ENCODE measurements at places on chromosomes 13 and 19.

DNA sequence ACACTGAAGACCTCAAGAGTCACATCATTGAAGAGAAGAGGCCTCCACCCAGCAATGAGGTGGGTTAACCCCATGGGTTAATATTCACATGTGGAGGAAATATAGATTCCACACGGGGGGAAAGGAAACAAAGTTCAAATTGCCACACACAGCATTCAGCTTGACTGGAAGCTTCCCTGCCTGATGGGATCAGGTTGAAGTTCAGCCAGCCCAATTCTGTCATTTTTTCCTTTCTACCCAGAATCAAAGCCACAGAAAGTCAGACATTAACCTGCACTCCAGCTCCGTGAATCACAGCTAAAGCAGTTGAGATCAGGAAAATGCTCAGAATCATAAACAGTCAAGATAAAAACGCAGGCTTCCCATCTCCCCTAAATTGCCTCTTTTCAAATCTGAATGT lies 208.7 kb upstream of the OBI1 start:
- no peak for DNase-seq

GRCh38 chr13:93674337-93674755 lies 447.7 kb downstream of the GPC6 start:
- DNase-seq, result no peak

GRCh38 chr13:74715718-74716117 lies 581.5 kb upstream of the KLF12 start:
- DNase-seq, result no peak

- no peak for DNase-seq
Observed at GRCh38 chr19:21322528-21322927, 6.7 kb downstream of the ZNF708 start.

- DNase-seq, result no peak
Observed at GRCh38 chr13:48012668-48013067, 11.6 kb upstream of the SUCLA2 start.

DNA sequence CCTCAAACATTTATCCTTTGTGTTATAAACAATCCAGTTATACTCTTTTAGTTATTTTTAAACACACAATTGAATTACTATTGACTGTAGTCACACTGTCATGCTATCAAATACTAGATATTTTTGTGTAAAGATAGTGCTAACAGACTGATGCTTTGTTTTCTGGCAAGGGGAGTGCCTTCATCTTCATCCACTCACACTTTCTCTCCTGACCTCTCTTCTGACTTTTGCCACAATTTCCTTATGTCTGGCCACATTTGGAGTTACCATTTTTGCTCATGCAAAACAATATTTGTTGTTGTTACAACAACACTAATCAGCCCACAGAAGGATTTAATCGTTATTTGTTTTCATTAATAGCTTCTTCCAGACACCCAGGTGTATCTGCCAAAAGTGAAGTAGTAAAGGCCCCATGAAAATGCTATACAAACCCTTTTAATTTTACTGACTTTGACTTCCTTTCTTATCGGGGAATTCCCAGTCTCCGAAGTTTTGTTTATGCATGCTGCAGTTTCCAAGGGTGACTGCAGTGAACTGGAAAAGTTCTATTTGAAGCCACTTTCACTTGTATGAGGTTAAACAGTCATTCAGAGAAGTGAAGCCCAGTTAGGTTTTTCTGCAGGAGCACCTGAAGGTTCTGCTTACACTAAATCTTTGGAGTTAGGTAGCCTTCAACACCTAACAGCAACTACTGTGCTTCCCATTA lies 66.1 kb upstream of the FRY start:
- DNase-seq, result no peak

GRCh38 chr13:109436841-109437240 lies 349.5 kb downstream of the IRS2 start:
- DNase-seq, result no peak

DNA sequence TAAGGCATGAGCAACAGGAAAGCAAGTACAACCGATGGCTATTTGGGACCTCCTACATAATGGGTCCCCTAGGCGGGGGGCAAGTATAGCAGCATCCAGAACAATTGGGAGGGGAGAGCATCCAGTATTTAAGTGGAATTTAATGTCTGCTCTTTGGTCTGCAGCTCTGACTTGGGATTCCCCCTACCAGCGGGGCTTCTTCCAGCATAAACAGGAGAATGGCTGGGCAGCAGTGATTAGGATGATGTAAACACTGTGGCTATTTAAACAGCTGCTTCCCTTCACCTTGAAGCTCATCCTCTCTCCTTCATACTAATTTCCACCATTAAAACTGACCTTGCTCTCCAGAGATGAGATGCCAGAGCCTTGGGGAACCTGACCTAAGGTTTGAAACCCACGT lies 73.9 kb upstream of the OXGR1 start:
- no peak for DNase-seq

- no peak for DNase-seq
Observed at GRCh38 chr13:60484865-60485264, 87.8 kb downstream of the TDRD3 start.

- DNase-seq, result no peak
Observed at GRCh38 chr19:42150364-42150763, 18.1 kb upstream of the POU2F2 start.

- no peak for DNase-seq
Observed at GRCh38 chr13:22175241-22175640, 504.4 kb downstream of the FGF9 start.

GRCh38 chr19:23263870-23264590 lies 13.8 kb upstream of the ZNF724 start:
- DNase-seq, result no peak

DNA sequence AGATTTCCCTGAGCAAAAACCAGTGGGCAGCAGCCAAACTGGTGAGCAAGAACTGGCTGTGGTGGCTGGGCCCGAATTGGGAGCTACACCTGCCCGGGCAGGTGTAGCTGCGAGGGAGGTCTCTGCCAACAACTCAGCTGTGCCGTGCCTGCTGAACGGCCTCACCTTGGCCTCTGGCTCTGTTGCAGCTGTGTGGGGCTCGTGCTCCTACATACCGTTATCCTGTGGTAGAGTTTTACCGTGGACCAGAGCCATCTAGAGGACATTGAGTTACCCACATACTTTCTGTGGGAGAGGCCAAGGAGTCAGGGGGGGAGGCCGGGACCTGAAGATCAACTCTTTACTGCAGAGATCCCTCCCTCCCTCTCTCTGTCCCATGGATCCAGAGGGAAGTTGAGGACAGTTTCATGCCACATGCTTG lies 113.2 kb downstream of the TM9SF2 start:
- DNase-seq, result no peak

GRCh38 chr19:55454787-55455243 lies 6.6 kb downstream of the ISOC2 start:
- DNase-seq, result no peak

- DNase-seq, result no peak
Observed at GRCh38 chr19:17195106-17195505, 20.1 kb upstream of the USE1 start.

GRCh38 chr13:51978796-51979556 lies 32.3 kb downstream of the ATP7B start:
- DNase-seq, result no peak

GRCh38 chr13:65971541-65971940 lies 1258.6 kb downstream of the PCDH9 start:
- no peak for DNase-seq

DNA sequence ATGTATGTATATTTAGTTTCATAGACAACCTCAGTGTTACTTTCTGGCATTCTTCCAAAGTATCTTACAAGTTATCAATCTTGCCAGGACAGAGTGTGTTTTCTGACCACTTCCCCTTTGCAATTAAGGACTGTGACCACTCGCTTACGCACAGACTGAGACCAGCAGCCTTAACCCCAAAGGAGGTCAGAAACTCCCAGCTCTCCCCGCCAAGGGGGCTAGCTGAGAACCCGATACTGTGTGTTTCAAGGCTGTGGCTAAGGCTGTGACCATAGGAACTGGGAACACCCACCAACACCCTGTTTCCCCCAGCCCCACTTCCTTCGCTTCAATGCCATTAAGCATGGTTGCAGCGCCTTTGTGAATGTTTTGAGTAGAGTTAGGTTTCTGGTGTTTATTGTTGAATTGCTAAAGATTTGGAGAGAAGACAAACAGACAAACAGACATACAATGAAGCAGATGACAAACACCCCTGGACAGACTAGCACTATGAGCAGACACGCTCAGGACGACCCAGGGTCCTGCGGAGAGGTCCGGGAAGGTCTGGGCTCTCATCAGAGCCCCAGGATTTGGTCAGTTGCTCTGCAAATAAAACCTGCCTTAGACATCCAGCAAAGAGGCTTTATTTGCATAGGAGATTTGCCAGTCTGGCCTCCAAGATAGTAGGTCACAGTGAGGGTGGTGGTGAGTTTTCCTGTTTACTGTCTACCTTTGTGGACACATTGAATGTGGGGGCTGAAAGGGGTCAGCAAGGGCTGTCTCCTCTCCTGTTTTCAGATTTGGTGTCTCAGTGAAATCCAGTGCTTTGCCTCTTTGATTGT lies 25.0 kb upstream of the TNFSF11 start:
- DNase-seq, result peak; percentile 65

DNA sequence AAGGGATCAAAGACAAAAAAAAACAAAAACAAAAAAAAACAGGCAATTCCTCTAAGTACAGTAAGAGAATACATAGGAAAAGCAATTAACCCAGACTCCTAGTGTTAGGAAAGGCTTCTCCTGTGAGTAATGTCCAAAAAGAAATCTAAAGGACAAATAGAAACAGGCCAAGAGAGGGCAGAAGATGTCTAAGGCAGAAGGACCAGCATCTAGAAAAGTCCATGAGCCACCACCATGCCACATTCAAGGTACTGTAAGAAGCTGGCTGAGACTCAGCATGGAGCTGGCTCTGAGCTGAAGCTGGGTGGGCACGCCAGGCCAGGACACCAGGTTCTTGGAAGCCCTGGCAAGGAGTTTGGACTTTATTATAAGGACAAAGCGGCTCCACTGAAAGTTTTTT lies 118.1 kb upstream of the FRY start:
- no peak for DNase-seq

DNA sequence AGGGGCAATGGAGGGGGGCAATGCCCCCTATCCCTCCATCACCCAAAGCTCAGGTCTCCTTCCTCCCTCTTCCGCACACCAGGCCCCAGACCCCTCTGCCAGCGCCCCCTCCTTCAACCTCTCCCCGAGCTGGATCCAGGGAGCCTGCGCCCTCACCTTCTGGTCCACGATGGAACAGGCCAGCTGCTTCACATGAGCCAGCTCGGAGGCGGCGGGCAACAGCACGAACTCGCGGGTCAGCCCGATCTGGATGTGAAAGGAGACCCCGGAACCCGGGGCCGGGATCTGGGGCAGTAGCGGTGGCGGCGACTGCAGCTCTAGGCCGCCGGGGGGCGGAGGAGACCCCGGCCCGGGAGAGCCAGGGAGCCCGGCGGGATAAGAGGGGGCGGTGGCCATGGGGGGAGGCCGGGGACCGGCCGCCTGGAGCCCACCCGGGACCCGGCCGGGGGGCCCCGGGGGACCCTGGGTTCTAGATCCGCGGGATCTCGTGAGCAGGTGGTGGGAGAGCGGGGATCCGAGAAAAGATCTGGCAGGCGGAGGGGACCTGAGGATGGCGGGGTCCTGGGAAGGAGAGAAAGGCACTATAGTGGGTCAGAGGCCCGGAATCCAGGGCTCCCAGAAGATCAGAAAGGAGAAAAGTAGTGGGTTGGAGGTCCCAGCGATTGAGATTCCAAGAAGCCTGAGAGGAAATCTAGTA lies 791 bp downstream of the PRKD2 start:
- DNase-seq, result no peak

- no peak for DNase-seq
Observed at GRCh38 chr13:109154546-109154945, 525.1 kb downstream of the MYO16 start.

DNA sequence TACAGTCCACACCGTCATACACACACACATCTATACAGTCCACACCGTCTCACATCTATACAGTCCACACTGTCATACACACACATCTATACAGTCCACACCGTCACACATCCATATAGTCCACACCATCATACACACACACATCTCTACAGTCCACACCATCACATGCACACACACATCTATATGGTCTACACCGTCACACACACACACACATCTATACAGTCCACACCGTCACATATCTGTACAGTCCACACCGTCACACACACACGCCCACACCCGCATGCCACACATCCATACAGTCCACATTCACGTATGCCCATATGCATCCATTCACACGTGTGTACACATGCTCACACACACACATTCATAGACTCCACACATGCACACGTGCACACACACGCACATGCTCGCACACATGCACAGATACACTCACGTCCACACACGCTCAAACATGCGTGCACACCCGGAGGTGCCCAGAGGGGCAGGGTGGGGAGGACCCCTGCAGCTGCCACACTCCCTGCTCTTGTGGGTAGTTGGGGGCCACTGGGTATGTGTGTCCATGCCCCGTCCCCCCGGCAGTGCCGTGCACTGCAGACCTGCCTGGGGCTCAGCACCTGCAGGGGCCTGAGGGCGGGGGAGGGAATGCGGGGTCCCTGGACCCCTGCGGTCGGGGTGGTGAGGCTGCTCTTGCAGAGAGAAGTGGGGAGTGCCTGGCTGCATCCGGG lies 29.2 kb downstream of the PIAS4 start:
- DNase-seq, result no peak

GRCh38 chr19:18905513-18906236 lies 9.7 kb upstream of the CERS1 start:
- no peak for DNase-seq

GRCh38 chr13:31011901-31012654 lies 79.6 kb downstream of the TEX26 start:
- DNase-seq, result no peak

GRCh38 chr13:111634410-111634809 lies 314.0 kb downstream of the TEX29 start:
- no peak for DNase-seq

DNA sequence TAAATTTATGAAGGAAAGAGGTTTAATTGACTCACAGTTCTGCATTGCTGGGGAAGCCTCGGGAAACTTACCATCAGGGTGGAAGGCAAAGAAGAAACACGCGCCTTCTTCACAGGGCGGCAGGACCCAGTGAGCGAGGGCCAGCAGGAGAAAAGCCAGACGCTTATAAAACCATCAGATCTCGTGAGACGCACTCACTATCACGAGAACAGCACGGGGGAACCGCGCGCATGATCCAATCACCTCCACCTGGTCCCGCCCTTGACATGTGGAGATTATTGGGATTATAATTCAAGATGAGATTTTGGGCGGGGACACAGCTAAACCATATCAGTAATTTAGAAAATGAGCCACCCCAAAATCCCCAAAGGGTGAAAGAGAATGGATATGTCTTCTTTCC lies 187.1 kb downstream of the RAP2A start:
- no peak for DNase-seq

DNA sequence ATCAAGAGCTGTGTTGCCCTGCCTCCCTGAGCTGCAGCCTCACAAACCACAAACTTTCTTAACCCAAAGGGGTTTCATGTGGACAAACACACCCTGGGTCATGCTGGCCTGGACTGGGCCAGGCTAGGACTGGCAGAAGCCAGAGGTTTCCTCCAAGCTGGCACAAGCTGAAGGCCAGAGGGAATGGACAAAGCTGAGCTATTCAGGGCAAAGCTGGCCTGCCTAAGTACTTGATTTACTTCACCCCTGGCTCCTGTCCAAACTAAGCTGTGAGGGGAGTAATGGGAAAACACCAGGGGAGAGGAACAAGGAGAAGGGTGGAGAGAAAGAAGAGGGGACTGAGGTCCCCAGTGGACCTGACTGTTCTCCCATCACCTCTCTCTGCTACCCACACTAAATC lies 6.2 kb downstream of the CPAMD8 start:
- DNase-seq, result no peak

Measured in GM19239 (cell line).